ENCODE measurements at places on chromosomes 5 and 9. TPM values are rescaled to one million over a fixed set of nuclear protein-coding genes. Genes with fewer than 3 reads are reported as not detected.

SLC46A2 gene
- polyA plus RNA-seq = not detected

RANBP3L gene
- not detected for polyA plus RNA-seq

TTC23L gene
- polyA plus RNA-seq = 0.54 TPM

CYSRT1 gene
- 2.2 TPM for polyA plus RNA-seq

SPINK5 gene
- not detected for polyA plus RNA-seq

JAKMIP2 gene
- 1.8 TPM for polyA plus RNA-seq

LURAP1L gene
- 3.4 TPM for polyA plus RNA-seq

SYK gene
- polyA plus RNA-seq = not detected

PCDHA9 gene
- 0.02 TPM for polyA plus RNA-seq

LCN1 gene
- not detected for polyA plus RNA-seq

SLC34A3 gene
- polyA plus RNA-seq = not detected

TARS1 gene
- polyA plus RNA-seq = 74.1 TPM

FAM169A gene
- 3.3 TPM for polyA plus RNA-seq

OLFM1 gene
- polyA plus RNA-seq = 15.9 TPM

GABRB2 gene
- not detected for polyA plus RNA-seq

ATP10B gene
- not detected for polyA plus RNA-seq

TOR1B gene
- polyA plus RNA-seq = 37.4 TPM

CDH6 gene
- polyA plus RNA-seq = 1.4 TPM

KIF12 gene
- polyA plus RNA-seq = 0.15 TPM

RANBP17 gene
- 6.0 TPM for polyA plus RNA-seq

PDE8B gene
- not detected for polyA plus RNA-seq

MAP1B gene
- polyA plus RNA-seq = 47.5 TPM

SLC2A8 gene
- 15.1 TPM for polyA plus RNA-seq

Data from SK-N-SH (cell line).